ENCODE measurements at places on chromosomes 13 and 19.

DNA sequence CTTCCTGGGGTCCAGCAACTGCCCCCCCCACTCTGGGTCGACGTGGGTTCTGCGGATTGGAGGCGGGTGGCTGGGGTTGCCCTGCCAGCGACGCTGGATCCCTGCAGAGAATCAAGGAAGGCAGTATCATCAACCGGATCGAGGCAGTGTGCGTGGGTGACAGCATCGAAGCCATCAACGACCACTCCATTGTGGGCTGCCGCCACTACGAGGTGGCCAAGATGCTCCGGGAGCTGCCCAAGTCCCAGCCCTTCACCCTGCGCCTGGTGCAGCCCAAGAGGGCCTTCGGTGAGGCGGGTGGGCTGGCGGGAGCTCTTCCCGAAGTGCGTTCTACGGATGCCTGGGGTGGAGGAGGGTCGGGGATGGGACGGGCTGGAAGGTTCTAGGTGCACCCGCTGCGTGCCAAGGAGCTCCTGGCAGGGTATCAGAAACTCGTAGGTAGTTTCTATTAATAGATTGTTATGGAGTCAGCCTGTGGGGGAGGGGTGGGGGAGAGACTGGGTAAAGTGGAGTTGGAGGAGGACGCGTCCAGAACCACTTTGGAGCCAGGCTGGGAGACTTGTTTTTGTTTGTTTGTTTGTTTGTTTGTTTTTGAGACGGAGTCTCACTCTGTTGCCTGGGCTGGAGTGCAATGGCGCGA is 1.5 kb downstream of the GIPC3 start:
- DNase-seq: no peak

GRCh38 chr19:6249296-6249695 is 30.5 kb downstream of the MLLT1 start:
- DNase-seq: no peak

GRCh38 chr13:28251466-28251865 is 113.1 kb downstream of the PAN3 start:
- no peak for DNase-seq

- DNase-seq: no peak
These were observed 15.2 kb downstream of the NDFIP2 start for GRCh38 chr13:79496188-79496587.

- DNase-seq: no peak
These were observed 2.4 kb downstream of the PPP1R14A start for GRCh38 chr19:38253788-38254187.

GRCh38 chr13:87287721-87288120 is 383.4 kb upstream of the SLITRK5 start:
- no peak for DNase-seq

DNA sequence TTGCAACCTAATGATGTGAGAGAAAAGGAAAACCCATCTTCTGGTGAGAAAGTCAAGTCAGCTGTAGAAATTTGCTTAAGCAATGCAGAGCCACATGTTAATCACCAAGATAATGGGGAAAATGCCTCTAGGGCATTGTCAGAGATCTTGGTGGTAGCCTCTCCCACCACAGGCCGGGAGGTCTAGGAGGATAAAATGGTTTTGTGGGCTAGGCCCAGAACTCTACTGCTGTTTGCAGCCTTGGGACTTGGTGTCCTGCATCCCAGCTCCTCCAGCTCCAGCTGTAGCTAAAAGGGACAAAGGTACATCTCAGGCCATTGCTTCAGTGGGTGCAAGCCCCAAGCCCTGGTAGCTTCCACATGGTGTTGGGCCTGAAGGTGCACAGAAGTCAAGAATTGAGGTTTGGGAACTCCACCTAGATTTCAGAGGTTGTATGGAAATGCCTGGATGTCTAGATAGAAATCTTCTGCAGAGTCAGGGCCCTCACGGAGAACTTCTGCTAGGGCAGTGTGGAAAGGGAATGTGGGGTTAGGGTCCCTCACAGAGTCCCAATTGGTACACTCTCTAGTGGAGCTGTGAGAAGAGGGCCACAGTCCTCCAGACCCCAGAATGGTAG is 382.2 kb upstream of the KLHL1 start:
- no peak for DNase-seq

DNA sequence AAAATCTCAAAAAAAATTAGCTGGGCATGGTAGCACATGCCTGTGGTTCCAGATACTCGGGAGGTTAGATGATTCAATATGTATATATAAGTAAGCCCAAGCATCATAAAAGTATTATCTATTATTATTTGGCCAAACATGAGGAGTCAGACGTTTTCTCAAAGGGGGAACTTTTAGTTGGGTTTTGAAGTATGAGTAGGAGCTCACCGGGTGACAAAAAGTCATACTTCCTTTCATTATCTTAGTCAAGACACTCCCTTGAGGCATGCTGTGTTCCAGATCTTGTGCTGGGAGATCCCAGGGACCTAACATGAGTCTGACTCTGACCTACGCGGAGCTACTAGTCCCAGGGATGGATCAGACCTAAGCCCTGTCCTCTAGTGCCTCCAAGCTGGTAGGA is 8.2 kb upstream of the MYH14 start:
- no peak for DNase-seq

DNA sequence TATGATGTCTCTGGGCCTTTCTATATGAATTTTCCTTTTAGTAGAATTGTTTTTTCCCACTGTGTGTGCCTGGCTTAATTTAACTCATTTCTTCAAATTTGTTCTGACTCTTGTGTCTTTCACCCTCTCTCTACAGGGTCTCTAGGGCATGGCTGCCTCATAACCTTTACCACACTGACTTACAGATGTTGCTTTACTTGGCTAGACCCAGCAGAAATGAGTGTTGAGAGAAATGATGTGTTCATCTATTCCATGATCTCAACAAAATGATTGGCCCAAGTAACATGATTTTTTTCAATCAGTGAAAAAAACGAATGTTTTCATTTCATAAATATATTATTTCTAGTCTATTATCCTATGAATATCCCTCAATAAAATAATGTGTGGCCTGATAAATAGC is 195.0 kb downstream of the GPC5 start:
- DNase-seq: no peak

- DNase-seq: no peak
These were observed 31.3 kb downstream of the GRTP1 start for GRCh38 chr13:113332615-113333014.

- DNase-seq: no peak
These were observed 147.7 kb downstream of the DPF1 start for GRCh38 chr19:38076337-38076736.

DNA sequence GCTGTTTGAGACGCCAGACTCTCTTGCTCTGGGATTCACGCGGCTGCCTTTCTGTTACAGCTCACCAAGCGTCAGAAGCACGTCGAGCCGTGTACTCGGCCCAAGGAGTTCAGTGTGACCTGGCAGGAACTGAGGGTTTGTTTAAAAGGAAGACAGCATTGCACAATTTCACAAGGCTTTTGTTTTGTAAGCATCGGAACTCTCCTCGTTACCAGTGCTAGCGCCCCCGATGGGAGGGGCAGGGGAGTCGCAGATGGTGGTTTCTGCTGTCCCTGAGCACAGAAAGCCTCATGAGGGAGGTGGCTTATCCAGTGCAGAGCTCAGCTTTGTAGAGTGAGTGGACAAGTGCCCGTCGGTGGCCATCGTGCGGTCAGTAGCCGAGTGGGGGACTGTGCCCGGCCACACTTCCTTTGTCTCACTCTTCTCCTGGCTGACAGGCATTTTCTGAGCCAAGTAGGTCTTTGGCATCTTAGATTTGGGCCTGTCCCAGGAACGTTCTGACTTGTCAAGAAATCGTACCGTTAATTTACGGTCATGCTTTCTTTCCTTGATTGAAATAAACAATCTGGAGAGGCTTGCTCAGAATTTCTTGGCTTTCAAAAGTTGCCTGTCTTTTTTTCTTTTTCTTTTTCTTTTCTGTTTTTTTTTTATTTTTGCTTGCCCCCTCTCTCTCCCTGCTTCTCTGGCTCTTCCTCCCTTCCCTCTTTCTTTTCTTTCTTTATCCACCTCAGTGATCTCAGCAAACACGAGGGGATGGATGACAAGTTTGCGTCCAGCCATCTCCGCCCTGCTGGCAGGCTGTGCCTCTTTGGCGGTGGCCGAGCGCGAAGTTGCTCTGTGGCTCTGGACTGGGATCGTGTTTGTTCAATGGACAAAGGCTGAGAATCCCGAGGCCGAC is 7.7 kb downstream of the KDM4B start:
- no peak for DNase-seq

- DNase-seq: no peak
These were observed 421 bp upstream of the KLF5 start for GRCh38 chr13:73058432-73058735.

DNA sequence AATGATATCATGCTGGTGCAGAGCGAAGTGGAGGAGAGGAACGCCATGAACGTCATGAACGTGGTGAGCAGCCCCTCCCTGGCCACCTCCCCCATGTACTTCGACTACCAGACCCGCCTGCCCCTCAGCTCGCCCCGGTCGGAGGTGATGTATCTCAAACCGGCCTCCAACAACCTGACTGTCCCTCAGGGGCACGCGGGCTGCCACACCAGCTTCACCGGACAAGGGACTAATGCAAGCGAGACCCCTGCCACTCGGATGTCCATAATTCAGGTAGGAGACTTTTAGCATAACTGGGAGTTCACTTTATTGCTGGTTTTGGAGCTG is 3.3 kb downstream of the PCDH17 start:
- DNase-seq: peak; percentile 53

DNA sequence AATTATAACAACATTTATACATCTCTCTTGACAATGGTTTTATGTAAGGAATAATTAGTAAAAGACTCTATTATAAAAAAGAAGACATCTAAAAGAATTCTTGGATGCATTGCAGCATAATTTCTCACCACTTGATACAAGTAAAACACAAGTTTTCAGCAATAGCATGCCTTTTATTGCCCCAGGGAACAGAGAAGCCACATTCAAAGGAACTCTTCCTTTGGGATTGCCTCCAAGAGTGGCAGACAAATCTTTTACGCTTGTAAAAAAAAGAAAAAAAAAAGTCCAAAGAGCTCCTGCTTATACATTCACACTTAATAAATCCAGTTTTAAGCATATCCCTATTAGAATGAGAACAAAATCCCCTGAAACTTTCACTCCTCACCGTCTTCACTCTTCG is 2357.8 kb upstream of the PCDH20 start:
- no peak for DNase-seq

GRCh38 chr19:33437821-33438671 is 64.5 kb downstream of the CEBPG start:
- no peak for DNase-seq

DNA sequence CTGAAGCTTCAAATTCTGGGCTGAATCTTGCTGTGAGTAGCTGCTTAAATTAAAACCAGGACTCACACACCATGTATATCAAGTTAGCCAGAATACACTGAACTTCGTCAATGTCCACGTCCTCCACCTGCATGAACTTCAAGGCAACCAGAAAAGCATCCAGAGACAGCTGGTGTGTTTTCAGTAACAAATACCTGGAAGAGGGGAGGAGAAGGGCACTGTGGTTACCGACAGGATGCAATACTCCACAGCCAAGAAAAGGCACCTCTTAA is 20.4 kb downstream of the PROZ start:
- DNase-seq: no peak

GRCh38 chr19:32537580-32537979 is 43.4 kb upstream of the PDCD5 start:
- no peak for DNase-seq

- no peak for DNase-seq
These were observed 13.9 kb downstream of the PALM start for GRCh38 chr19:722553-723101.

GRCh38 chr19:34732612-34733211 is 1.3 kb upstream of the ZNF181 start:
- DNase-seq: no peak

DNA sequence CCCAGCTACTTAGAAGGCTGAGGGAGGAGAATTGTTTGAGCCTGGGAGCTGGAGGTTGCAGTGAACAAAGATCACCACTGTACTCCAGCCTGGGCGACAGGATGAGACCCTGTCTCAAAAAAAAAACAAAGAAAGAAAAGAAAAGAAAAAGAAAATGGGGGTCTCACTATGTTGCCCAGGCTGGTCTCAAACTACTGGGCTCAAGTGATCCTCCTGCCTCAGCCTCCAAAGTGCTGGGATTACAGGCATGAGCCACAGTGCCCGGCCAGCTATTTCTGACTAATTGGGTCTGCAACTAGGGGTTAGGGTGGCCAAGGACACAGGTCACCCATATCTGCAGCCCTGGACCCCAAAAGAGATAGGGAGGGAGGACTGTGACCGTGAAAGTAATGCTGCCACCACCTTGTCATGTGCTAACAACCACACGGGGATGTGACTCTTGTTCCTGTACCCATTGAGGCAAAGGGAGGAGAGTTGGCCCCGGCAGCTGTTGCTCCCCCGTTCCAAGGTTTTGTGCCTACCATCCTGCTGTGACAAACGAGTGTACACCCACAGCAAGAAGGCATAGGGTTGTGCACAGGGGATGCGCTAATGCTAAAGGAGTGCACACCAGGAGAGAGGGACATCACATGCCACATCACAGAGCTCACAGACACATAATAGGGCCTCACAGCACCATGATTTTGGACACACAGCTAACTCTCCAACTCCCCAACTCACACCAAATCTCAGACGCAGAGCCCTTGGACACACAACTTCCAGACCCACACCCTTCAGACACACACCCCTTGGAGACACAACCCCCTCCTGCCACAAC is 619 bp downstream of the MEF2B start:
- no peak for DNase-seq

- no peak for DNase-seq
These were observed 10.3 kb downstream of the DYRK1B start for GRCh38 chr19:39823686-39824085.

- no peak for DNase-seq
These were observed 1893.9 kb downstream of the PCDH9 start for GRCh38 chr13:65336087-65336749.

DNA sequence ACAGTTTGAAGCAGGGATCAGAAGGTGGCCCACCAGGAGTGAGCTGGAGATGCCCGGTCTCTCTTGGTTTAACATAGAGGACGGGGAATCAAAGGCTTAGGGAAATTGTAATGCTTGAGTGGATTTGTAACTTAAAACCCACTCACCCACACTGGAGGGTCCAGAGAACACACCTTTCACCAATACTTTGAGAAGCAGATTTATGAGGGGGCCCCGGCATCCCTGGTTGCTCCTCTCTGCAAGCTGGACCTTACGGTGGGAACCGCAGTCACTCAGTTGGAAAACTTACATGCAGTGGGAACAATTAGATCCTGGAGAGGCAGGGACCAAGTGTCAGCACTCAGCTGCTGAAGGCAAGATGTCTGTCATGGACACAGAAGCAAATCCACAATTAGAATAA is 20.5 kb downstream of the PPP5C start:
- no peak for DNase-seq

DNA sequence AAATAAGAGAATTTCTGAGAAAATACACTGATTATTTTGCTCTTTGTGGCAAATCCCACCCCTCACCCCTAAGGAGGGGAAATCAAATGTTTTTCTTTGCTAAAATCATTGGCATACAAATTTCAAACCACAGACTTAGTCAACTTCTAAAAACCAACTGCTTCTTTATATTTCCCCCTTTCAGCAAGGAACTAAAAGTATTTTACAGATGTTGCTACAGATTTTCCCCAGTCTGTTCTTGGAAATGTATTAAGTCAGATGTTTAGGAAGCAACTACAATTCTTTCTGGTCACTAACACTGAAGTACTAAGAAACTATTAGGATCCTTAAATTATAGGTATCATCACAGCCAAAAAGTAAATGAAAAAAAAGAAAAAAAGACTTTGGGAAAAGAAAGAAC is 6.9 kb downstream of the MTMR6 start:
- no peak for DNase-seq

Data from caudate nucleus (tissue), 63 donors.